ENCODE measurements at places on chromosomes 4 and X.

DNA sequence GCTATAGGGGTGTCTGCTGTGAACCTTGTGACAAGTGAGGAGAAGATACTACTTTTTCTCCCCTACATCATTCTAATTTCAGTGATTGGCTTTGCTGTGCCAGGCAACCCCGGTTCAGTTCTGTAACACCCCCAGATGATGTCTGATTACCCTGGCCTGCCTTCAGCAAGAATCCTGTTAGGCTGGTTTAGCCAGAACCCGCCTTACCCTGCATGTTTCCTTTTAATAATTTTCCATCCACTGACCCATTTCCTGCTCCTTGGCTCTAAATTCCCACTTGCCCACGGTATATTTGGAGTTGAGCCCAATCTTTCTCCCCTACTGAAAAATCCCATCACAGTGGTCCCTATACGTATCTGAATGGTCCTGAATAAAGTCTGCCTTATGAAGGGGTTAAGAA, 46.5 kb upstream of the HPSE start:
- DNase-seq, result no peak

- DNase-seq, result no peak
Measured at GRCh38 chrX:40299641-40300046, 201.9 kb upstream of the BCOR start.

DNA sequence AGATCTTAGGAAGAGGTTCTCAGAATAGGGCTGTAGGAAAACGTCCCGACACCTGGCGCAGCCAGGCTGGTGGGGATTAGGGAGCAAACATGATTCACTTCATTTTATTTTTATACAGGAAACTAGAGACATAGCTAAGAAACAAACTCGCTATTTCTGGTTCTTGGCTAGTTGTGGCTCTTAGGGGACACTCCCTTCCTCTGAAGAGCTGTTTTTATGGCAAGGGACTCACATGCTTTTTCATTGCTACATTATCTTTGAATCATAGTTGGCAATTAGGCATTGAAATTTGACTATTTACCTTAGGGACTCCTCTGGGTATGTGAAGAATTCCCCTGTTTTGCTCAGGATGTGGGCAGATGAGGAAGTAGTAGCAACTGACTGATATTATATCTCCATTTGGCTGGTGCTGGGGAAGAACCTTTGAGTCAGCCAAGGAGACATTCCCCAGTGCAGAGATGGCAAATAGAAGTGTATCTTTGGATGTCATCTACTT, 174.5 kb downstream of the SMIM20 start:
- DNase-seq, result peak; percentile 75

- DNase-seq, result no peak
Measured at GRCh38 chr4:147833254-147833653, 101.4 kb downstream of the ARHGAP10 start.

- no peak for DNase-seq
Measured at GRCh38 chr4:148369919-148370318, 72.3 kb downstream of the NR3C2 start.

GRCh38 chr4:184457535-184458249, 16.7 kb downstream of the IRF2 start:
- DNase-seq, result no peak

DNA sequence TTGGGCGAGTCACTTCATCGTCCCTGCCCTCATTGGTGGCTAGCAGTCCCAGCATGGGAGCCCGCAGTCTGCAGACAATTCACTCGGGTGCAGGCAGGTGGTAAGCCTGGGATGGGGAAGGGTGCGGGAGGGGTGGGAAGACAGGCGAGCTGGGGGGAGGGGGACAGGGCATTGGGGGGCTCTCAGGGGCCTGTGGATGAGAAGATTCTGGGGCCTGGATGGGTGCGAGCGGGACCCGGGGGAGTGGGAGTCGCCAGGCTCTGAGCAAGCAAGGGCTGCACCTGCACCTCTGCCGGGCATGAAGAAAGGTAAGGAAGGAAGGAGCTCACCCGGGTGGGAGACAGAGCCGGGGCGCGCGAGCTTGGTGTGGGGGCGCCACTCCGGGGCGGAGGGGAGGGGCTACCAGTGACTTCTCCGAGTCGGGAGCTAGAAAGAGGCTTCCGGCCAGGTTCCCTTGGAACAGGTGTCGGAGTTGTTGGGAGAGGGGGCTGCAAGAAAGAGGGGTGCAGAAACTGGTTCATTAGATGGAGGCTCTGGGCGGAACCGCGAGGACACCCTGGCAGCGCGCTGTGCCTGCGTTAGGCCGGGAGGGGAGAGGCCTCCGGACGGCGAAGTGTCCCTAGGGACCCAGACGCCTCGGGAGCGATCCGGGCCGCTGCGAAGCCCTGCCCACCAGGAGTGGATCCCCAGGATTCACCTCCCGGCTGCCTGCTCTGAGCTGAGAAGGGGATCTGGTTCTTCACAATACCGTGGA, 103.4 kb upstream of the PDLIM3 start:
- DNase-seq, result no peak

DNA sequence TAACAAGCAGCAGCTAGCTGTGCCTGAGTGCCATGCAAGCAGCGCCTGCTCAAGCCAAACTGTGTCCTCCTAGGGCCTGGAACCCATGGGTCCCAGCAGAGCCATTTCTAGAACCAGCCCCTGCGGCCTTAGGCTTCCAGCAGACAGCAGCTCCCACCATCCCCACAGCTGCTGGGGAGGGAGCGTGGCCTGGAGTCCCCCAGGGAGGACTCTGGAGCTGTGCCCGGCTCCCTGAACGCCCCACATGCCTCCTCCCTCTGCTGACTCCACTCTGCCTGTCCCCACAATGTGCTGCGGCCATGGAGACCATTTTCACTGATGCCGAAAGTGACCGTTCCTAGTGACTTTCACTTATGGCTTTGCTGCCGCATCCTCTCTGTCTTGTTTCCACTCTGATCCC, 45.9 kb downstream of the GAK start:
- no peak for DNase-seq

GRCh38 chr4:91127192-91127591, 1000.0 kb downstream of the CCSER1 start:
- DNase-seq, result no peak
